Activated naive CD8-positive, alpha-beta T cell treated with anti-CD3 and anti-CD28 coated beads, Interleukin-2, amount 10 ng/mL, durations not matched to agents 7 days and 5 days (primary cell): ENCODE measurements at places on chromosomes 1 and 21. TPM values are rescaled to one million over a fixed set of nuclear protein-coding genes. Genes with fewer than 3 reads are reported as not detected.

DNA sequence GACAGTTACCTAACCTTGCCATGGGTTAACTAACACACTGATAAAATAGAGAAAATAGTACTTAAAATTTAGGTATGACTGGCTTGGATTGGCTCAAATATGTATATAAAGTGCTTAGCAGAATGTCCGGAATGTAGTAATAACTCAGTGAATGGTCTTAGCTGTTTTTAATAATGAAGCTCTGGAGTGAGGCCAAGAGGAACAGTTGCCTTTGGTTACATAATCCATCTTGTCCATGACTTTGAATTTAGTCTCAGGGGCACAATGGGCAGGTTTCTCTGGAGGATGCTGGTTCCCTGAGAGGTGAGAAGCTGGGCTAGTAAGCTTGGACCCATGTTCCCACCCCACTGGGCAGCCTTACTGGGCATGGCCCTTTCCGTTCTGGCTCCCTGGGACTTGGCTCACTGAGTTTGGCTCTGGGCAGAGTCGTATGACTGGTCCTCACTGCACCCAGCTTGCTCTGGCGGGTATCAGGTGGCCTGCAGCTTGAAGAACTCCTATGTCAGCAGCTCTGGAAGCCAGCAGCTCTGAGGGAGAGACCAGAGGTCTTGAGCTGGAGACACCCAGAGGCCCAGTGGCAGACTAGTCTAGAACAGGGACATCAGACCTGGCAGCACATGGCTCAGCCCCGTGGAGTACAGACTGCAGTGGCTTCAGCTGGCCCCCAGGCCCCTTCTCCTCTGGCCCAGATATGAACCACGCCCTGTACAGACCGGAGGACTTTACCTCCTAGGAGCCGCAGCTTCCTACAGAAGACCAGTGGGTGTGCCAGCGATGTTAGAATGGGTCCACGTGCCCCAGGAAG lies 40.4 kb downstream of the TENT5C start:
- H3K27ac ChIP-seq, result no peak overlapping the region
- H3K4me1 ChIP-seq, result peaks cover 16% of the 10 kb centered on the region
- H3K36me3 ChIP-seq, result peaks cover 1% of the 10 kb centered on the region
- H3K4me3 ChIP-seq, result no peak overlapping the region
- DNase-seq, result no peak

DNA sequence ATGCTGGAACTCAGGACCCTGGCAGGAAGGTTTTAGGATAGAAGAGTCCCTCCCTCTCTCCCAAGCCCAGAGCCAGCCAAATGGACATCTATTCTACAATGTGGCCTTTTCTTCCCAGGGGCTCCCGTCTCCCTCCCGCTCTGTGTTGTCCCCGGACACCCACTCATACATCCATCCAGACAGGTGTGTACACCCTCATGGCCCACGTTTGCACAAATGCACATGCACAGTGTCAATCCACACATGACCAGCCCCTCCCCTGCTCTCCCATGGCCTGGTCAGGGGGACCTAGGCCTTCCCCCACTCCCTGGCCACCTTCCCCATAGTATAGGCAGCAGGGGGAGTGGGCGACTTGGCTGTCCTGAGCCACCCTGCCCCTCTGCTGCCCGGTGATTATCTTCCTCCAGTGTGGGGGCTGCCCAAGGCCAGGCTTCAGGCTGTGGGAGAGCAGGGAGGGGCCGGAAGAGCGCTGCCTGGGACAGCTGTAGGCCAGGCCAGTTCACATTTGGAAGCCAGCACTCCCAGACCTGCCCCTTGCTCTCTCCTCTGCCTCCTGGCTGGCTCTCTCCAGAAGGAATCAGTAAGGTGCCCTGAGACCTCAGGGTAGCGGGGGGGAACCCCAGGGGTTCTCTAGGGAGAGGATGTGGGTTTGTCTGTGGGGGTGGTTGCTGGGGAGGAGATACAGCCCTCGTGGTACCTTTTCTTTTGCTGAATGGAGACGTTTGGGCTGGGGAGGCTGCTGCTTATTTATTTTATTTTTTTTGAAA lies 4.1 kb upstream of the PTPN7 start:
- H3K36me3 ChIP-seq, result peaks cover 6% of the 10 kb centered on the region
- H3K4me1 ChIP-seq, result peaks cover 47% of the 10 kb centered on the region
- H3K27me3 ChIP-seq, result no peaks in the 10 kb centered on the region
- H3K27ac ChIP-seq, result peak overlapping the region; percentile 79
- H3K4me3 ChIP-seq, result peak overlapping the region; percentile 69

DNA sequence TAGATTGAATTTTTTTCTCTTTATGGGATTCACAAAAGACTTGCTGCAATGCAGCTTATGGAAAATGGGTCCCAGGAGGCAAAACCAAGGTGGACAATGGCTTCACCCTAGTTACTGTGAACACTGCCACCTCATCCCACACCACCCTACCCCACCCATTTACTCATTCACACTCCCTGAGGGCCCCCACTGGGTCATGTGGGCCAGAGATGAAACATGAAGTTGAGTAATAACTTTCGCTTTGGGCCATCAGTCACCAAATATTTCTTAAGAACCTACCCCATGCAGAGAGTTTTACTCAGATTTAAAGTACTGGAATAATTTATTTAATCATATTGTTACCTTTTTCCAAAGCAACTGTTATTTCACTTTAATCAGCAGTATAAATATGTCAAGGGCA lies 191.8 kb downstream of the TPR start:
- H3K27ac ChIP-seq, result no peak overlapping the region
- no peaks in the 10 kb centered on the region for H3K4me1 ChIP-seq
- DNase-seq, result no peak
- H3K36me3 ChIP-seq, result no peaks in the 10 kb centered on the region
- H3K4me3 ChIP-seq, result no peak overlapping the region

DNA sequence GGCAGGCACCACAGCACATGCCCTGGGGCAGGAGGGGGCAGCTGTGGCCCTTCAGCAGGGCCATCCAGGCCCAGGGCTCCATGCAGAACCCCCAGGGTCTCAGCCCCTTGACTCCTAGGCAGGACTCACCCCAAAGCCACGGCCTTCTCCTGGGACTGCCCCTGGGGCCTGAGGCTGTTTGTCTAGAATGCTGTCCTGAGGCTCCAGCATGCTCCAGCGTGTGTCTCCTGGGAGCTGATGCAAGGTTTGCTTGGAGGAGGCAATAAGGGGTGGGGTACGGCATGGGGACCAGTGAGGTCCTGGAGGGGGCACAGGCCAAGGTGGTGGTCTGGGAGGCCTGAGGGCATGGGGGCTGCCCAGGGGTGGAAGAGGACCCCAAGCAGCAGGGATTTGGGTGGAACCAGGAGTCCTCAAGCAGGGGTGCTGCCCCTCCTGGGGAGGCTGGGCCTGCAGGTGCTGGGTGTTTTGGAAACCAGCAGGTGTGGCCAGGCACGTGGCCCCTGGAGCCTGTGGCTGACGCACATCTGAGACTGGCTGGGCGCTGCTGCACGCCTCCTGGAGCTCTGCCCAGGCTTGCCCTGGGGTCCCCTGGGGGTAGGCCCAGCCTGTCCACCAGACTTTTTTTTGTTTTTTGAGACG lies 7.8 kb upstream of the CALML6 start:
- no peak overlapping the region for H3K4me3 ChIP-seq
- H3K27ac ChIP-seq, result no peak overlapping the region
- H3K4me1 ChIP-seq, result peaks cover 12% of the 10 kb centered on the region
- DNase-seq, result peak; percentile 38
- H3K27me3 ChIP-seq, result peaks cover 1% of the 10 kb centered on the region

DNA sequence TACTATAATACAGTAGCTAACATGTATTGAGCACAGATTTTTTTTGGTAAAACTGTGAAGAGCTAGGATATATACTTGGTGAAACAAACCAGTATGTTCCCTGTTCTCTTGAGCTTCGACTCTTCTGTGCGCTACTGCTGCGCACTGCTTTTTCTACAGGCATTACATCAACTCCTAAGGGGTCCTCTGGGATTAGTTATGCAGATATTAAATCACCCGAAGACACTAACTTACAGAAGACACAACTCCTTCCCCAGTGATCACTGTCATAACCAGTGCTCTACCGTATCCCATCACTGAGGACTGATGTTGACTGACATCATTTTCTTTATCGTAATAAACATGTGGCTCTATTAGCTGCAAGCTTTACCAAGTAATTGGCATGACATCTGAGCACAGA lies 24.7 kb downstream of the LGALS8 start:
- H3K36me3 ChIP-seq, result peaks cover 47% of the 10 kb centered on the region
- no peak overlapping the region for H3K27ac ChIP-seq
- H3K4me3 ChIP-seq, result no peak overlapping the region

DNA sequence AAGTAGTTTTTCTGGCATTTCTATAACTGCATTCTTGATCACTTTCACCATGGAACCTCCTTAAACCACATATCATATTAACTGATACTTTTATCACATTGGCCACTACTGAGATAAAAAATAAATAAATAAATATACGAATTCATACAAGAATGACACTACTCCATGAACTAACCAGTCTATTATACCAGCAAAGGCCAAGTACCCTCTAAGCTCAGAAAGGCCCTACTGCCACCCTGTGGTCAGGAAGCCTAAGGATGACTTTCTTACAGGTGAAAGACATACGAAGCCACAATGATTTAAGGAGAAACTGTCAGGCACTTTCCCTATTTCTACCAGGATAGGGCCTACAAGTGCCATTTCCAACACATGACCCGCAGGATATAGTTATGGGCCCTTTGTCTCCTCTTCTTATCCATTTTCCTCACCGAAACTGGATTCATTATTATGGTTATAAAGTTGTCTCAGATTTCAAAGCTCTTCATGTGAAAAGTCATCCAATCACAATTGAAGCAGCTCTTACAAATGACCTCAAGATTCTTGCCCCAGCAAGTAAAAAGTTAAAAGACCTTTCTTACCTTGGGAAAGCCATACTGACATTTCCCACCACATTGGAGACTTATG lies 23.9 kb downstream of the DNAJC8 start:
- H3K4me1 ChIP-seq, result peaks cover 9% of the 10 kb centered on the region
- no peak for DNase-seq
- H3K27me3 ChIP-seq, result no peaks in the 10 kb centered on the region
- H3K4me3 ChIP-seq, result no peak overlapping the region

GRCh38 chr1:193025218-193025617 lies 33.9 kb downstream of the UCHL5 start:
- no peaks in the 10 kb centered on the region for H3K4me1 ChIP-seq
- H3K36me3 ChIP-seq, result peaks cover 12% of the 10 kb centered on the region
- H3K27me3 ChIP-seq, result no peaks in the 10 kb centered on the region
- DNase-seq, result no peak
- H3K27ac ChIP-seq, result no peak overlapping the region

The MYCBP gene
- total RNA-seq, result 34.3 TPM

The SPRR1A gene
- not detected for total RNA-seq
